Gastroesophageal sphincter (tissue), 4 donors: ENCODE measurements at places on chromosomes 12 and 14.

GRCh38 chr12:26030371-26030770, 71.9 kb downstream of the RASSF8 start:
- ATAC-seq, result no peak

- ATAC-seq, result no peak
These were observed 76.5 kb downstream of the WNK1 start for GRCh38 chr12:828726-829395.

- no peak for ATAC-seq
These were observed 225.6 kb downstream of the PPM1H start for GRCh38 chr12:62709311-62709710.

DNA sequence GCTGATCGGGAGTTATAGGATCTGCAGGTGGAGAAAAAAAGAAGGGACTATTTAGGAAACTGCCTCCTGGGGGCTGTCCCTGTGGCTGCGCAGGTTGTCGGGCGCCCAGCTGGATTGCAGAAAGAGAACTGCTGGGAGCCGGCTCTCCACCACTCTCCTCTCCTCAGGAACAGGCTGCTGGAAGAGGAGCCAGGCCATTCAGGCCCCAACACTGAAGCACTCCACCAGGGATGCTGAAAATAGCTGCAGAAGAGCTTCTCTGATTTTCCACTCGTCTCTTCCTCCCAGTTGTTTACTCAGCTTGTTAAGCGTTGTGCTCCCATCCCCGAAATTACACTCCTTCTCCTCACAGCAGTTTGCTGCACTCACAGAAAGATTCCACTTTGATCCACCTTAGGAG, 347.3 kb downstream of the GLT1D1 start:
- no peak for ATAC-seq

- peak; percentile 84 for ATAC-seq
These were observed 3.2 kb downstream of the TEX52 start for GRCh38 chr12:2853626-2854025.

DNA sequence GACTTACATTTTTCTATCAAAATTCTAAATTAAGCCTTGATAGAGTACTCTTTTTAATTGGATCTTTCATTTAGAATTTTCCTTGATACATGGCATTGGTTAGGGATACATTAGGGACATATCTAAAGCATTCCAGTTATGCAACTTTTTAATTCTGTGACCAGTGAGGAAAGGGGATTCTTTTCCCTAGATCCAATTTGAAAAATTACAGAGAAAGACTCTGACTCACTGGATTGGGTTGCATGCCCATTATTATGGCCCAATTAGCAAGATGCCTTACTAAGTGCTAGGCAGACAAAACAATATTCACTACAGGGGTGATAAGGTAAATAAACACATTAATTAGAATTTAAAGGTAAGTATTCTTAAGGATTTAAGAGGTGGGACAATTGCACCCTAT, 5.2 kb upstream of the RAD52 start:
- ATAC-seq, result no peak

GRCh38 chr14:89427426-89428172, 10.6 kb upstream of the FOXN3 start:
- ATAC-seq, result peak; percentile 68

GRCh38 chr14:60094306-60094897, 2.7 kb downstream of the PCNX4 start:
- no peak for ATAC-seq

- ATAC-seq, result no peak
These were observed 377.9 kb upstream of the RGS6 start for GRCh38 chr14:71554323-71554722.

DNA sequence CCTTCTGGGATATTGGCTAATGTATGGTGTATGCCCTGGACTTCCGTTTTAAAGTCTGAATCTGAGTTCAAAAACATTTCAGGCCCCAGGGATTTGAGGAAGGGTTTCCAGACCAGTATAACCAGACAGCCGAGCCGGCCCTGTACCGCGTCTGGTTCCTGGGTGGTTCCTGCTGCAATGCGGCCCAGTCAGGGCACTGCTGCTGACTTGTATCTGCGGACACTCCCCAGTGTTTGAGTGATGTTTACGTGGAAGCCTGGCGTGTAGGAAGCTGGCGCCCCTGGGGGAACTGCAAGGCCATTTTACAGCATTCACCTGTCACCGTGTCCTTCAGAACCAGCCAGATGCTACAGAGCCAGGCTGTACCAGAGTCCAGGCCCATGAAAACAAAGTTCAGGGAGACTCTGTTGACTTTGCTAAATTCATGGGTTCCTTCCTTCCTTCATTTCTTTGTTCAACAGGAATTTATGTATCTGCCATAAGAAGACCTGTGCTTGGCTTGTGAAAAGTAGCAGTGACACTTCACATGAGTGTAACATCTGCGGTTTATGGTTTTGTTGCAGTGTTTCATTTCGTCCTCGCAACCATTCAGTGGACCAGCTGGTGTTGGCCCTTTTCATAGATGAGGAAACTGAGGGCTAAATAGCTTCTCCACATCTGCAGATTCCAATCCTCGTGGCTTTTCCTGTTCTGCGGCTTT, 16.8 kb downstream of the EML1 start:
- ATAC-seq, result peak; percentile 57

- no peak for ATAC-seq
These were observed 425.3 kb downstream of the ZFP36L1 start for GRCh38 chr14:68367536-68367935.

DNA sequence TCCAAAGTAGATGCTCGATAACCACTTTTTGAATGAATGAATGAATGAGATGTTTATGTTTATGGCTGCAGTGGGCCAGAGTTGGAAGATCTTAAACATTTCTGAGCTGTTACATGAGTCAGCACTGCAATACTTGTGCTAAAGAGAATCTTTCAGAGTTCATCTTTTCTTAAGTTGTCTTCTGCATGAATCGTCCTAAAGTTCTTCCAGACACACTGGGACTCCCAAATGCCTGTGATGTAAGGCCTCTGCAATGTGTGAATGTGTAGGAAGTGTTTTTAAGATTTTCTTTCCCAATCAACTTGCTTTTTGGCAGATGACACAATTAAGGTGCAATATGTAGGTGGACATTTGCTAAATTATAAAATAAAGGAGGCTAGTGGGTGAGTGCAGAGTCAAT, 50.3 kb upstream of the TRIM9 start:
- ATAC-seq, result no peak

DNA sequence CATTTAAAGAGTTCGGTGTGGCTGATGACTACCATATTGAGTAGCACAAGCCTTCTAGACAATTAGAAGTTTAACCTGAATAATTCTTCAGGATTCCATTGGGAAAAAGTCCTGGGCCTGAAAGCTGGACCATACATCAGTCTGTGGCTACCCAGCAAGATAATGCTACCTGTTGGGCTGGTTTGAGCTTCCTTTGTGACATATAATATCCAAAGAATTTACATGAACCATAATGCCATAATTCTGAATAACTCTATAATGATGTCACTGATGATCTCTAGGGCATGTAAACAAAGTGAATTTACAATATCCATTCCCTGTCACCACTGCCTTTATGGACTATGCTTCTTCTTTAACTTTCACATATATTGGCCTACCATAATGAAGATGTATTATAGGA, 3.8 kb upstream of the YBX3 start:
- no peak for ATAC-seq

GRCh38 chr12:54279227-54279631, 693 bp downstream of the CBX5 start:
- no peak for ATAC-seq

DNA sequence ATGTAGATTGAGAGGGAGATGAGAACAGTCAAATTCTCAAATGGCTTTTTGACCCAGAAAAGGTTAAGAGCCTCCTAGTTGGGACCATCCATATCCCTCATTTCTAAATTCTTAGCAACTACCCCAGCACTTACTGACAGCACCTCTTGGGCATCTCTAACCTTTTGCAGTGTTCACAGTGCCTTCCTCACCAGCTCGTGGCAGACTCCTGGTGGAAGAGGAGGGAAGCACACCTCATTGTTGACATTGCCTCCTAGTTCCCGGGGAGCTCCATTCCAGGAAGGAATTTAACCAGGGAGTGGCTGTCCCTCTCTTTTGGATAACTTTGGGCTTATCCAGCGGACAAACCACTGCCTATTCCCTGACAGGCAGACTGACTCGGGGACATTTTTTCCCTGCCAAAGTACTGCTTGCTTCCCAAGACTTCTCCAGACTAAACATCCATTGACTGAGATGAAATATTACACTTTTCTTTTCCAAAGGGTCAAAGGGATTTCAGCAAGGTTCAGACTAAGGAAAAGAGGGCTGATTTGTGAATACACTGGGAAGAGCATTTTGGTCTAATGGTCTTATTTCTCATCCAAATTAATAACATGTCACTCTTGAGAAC, 9.0 kb upstream of the OR6J1 start:
- ATAC-seq, result peak; percentile 85

DNA sequence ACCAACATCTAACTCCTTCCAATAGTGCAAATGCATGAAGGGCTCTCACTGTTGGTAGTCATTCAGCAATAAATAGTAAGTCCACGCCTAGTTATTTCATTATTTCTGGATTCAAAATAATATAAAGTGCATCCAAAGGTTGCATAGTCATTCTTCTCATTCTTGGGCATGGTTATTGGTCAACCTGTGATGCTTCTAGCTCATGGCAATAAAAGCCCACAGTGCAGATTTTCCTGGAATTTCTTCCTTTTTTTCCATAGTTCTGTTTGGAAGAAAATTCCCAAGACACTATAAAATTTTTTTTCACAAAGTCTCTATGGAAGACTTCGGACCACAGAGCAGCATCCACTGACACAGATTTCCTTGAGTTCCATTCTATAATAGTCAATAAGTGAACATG, 7.6 kb downstream of the CD69 start:
- no peak for ATAC-seq

- no peak for ATAC-seq
These were observed 60.6 kb downstream of the ADGRD1 start for GRCh38 chr12:131014343-131014742.

DNA sequence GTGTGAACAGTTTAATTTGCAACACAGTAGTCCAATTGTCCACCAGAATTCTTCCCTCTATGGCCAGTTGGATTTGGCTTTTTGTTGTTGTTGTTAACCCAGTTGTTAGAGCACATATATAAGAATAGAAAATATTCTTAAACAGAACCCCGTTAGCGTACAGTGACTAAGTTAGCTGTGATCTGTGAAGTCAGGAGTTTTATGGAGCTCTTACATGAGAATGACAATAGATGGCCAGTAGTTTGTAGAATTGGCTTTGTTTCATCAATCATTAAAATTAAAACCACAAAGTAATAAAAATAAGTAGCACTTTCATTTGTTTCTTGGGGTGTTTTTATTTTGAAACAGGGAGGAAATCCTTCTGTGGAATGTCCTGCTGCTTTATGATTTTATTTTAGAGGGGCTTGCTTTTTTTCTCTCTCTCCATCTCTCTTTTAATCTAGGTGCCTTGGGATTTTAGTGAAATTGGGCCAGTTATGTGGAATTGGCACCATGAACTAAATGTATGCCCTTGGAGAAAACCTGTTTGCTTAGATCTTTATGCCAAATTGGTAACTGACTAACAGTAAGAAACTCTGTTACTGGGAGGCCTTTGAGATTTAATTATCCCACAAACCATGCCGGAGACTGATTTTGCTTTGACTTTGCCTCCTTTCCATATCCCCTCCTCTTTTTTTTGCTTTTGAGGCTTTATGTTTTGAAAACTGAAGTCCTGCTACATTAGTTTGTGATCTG, 22.9 kb downstream of the FBXW8 start:
- no peak for ATAC-seq

DNA sequence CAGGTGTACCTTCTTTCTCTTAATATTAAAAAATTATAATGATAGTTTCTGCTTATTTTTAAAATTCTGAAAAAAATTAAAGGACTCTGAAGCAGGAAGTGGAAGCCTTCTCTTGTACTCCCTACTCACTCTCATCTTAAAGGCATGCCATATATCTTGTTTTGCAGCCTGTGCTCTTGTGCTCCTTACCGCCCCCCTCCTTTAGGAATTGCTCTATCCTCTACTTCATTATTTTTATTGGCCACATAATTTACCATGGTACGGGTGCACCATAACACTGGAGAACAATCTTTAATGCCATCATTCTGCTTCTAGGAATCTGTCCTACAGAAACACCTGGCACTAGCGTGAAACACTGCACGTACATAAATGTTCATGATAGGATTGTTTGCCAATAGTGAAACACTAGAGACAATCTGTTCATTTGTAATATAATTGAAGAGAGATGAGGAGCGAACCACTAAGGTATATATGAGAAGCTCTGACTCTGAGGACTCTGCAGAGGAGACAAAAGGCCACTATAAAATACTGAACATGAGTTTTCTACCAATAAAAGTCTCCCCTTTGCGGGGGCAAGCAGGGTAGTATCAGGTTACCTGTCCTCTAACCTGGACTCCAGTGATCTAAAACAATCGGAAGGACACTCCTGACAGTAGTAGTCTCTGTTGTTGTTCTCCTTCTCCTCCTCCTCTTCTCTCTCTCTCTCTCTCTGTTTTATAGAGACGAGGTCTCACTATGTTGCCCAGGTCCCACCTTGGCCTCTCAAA, 6.3 kb upstream of the NYNRIN start:
- no peak for ATAC-seq

DNA sequence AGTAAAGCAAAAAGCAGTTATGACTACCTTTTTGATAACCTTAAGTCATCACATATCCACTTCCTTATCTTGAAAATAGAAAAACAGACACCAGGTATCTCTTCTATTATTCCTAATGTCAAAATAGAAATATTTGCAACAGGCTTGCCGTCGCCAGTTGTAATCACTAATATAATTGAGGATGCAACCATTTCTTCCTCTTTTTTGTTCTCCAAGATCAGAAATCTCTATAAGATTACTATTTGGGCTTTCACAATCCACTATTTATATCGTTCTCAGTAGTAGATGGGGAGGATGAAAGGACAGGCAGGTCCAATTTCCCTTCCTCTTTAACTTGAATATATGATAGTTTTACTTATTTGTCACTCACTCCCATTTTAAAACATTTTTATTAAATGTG, 130.2 kb upstream of the HMGA2 start:
- ATAC-seq, result no peak

- ATAC-seq, result peak; percentile 60
These were observed 18.1 kb downstream of the RFC5 start for GRCh38 chr12:118034429-118035189.

- ATAC-seq, result no peak
These were observed 48.3 kb upstream of the BCL2L14 start for GRCh38 chr12:12022306-12022936.

GRCh38 chr12:89883630-89884389, 175.2 kb upstream of the ATP2B1 start:
- ATAC-seq, result no peak
